ENCODE measurements at places on chromosomes 3 and 15.

DNA sequence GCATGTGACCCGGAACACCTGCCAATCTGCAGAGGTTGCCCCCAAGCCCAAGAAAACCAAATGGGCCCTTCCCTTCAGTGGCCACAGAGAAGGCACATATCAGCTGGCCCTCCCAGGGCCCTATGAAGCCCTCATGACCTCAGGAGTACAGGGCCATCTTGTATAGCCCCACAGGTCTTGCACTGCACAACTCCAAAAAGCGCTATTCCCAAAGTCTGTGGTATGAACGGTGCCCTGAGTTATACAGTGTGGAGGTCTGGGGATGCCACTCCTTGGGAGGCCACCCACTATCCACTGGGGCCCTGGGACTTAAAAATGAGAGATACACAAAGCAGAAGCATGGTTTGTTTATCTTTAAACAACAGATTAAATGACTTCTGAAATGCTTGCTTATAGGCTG lies 61.5 kb downstream of the CAPN7 start:
- DNase-seq = no peak

GRCh38 chr3:61227799-61228198 lies 23.5 kb downstream of the FHIT start:
- DNase-seq = no peak

DNA sequence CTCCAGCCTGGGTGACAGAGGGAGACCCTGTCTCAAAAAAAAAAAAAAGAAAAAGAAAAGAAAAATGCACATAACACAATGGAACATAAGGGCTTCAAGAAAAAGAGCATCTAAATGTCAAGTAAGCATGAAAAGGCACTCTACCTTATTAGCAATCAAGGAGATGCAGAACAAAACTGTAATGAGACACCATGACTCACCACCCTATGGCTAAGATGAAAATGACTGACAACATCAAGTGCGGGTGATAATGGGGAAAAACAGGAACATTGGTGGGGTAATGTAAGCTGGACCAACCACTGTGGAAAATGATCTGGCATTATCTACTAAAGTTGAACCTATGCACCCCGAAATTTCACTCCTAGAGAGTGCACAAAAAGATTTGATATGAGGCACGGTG lies 19.6 kb upstream of the NSMCE3 start:
- DNase-seq = no peak

DNA sequence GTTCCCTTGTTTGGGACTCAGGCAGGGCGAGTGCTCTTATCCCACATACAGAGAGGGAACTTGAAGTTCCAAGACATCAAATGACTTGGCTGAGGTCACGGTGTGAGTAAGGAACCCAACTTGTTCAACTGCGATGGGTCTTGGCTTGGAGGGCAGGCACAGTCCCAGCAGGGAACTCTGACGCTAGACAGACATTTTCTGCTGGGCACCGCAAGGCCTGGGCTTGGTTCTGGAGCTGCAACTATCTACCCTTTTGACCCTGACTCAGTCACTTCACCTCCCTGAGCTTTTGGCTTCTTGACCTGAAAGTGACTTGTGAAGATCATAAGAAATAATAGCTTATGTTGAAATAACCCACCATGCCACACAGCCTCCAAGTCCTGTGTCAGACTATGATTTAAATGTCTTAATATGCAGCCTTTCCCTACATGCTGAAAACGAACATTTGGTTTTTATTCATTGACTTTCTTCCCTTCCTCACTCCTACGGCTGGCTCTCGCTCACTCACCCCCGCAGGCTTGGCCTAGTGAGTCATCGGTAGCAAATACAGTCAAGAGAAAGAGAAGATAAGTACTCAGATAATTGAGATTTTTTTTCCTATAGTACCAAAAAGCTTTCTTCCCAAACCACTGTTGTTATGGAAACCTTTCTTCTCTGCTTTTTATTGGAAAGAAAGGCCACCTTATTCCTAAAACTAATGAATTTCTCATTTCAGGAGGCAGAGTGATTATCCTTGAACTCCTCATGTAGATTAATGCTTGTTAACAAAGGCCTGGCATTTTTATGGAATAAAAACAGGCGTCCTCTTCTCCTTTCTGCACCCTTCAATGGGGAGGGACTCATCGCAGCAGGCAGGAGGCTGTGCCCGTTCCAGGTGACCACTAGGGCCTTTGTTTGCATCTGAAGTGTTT lies 178.4 kb downstream of the ATP10A start:
- no peak for DNase-seq

DNA sequence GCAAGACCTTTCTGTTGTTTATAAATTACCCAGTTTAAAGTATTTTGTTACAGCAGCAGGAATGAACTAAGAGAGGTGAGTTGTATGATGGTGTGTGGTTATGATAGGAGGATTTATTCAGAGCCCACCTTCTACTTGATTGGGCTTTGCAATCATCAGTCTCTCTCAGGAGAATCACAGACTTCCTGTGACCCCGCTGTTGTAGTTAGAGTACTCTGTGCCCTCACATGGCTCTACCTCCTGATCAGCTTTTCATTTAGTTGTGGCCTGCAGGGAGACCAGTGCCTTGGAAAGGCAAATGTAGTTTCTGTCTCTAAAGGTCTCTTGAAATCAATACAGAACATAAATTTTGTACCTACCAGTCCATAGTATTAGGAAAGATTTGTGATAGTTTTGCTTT lies 7.6 kb upstream of the P2RY14 start:
- DNase-seq = no peak

DNA sequence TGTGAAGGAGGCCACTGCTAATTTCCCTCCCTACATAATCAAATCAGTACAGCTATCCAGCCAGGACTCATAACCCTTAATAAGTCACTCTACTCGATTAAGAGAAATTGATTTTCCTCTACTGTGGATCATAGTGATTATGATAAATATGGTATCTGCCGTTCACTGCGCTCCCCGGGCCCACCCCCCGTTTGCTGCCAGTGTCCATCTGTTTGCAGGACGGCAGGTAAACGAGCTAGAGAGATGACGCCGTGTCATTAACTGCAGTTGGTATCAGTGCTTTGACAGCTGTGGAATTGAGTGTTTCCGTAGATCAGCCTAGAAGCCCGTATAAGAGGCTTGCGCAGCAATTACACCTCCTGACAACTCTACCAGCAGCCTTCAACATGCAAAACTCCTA lies 94.9 kb downstream of the ROBO2 start:
- DNase-seq = no peak

DNA sequence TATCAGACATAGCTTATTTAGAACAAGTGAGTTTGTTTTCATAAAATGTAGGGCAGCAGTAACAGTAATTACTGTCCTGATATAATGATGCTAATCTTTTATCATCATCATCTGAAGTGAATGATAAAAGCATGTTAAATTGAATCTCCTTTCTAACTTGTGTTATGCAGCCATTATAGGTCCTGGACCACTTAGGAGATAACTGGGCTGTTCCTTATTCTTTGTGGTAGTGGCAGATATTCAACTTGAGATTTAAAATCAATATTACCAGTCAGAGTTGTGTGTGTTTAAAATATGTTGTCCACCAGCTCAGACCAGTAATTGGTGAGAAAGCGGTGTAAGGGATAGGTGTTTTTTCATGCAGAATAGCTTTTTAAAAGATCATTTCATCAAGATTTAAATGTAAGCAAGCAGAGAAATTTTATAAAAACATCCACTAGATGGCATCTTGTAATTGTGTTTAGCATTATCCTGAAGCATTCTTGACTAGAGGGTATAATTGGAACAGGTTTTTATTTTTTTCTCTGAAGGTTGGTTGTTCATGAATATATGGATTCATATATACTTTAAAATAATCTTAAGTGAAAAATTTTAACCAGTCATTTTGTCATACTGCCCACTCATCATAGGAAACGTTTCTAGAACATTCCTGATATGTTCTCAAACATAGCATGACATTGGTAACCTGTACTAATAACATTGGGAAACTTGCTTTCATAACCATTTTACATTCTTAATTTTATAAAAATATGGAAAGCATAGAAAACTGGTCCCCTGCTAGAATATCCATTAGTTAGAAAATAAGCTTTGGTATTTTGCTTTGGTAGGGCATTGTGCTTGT lies 153.9 kb downstream of the BBX start:
- DNase-seq = no peak

DNA sequence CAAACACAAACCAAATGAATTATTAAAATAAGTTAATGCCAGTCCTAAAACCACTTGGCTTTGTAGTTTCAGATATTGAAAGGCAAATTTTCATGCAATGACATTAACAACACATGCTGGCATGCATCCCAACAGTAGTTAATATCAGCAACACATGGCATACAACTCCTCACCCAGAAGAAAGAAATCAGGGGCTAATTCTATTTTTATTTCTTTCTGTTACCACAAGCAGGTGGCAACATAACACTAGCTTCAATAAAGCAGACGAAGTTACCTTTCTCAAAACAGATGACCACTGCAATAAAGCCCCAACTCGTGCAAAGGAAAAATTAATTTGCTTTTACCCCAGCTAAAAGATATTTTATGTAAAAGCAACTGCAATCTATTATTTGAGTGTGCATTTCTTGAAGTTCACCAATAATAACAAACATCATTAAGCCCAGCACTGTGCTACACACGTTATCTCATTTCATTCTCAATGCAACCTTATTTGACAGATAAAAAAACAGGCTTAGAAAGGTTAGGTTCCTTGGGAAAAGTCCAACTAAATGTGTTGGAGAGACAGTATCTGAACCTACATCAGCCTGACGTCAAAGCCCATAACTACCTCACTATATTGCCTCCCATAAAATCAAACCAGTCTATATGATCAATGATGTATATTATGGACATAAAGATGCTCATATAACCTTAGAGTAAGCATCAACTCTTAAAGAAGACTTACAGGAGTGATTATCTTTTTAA lies 2.8 kb downstream of the TOP2B start:
- DNase-seq = no peak

- DNase-seq = no peak
These were observed 512 bp downstream of the LARP6 start for GRCh38 chr15:70853318-70853972.

- no peak for DNase-seq
These were observed 57.3 kb upstream of the SPRED1 start for GRCh38 chr15:38195191-38195901.

GRCh38 chr15:88982304-88982945 lies 69.2 kb upstream of the MFGE8 start:
- no peak for DNase-seq

- DNase-seq = peak; percentile 85
These were observed 14.4 kb upstream of the TKT start for GRCh38 chr3:53269888-53270880.

DNA sequence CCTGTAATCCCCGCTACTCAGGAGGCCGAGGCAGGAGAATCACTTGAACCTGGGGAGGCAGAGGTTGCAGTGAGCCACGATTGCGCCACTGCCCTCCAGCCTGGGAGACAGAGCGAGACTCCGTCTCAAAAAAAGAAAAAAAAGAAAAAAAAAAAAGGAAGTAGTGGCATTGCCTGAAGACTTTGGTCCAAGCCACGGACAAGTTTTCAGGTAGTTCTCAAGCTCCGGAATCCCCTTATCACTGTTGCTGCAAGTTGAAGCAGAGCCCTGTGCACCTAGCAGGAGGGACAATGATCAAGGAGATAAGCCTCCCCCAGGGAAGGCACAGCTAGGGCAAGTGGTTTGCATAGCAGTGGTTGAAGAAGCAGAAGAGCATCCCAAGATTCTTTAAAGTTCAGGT lies 97.6 kb downstream of the MEX3B start:
- DNase-seq = no peak

GRCh38 chr3:99256788-99257187 lies 355.3 kb upstream of the DCBLD2 start:
- DNase-seq = no peak

GRCh38 chr3:29754346-29754745 lies 473.5 kb downstream of the RBMS3 start:
- DNase-seq = no peak

- DNase-seq = peak; percentile 94
These were observed at the start of gene DLEC1 for GRCh38 chr3:38039101-38039898. DLEC1 (plus strand) TSS chr3:38039208; CDS start chr3:38039226, 18 bp downstream.

DNA sequence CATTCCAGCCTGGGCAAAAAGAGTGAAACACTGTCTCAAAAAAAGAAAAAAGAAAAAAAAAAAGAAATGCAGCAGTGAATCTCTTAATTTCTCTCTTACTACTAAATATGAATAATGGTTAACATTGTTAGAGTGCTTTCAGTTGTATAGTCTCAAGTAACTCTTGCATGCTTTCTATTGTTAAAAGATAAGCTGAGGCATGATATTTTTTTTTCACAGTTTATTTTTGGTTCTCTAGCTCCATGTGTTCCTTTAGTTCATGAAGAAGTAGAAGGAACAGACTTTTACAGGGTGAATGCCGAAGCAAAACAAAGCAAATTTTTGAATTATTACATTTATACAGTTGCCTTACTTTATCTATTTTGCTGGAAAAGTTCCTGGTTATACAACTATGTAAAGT lies 1180.9 kb downstream of the OTOL1 start:
- DNase-seq = no peak

DNA sequence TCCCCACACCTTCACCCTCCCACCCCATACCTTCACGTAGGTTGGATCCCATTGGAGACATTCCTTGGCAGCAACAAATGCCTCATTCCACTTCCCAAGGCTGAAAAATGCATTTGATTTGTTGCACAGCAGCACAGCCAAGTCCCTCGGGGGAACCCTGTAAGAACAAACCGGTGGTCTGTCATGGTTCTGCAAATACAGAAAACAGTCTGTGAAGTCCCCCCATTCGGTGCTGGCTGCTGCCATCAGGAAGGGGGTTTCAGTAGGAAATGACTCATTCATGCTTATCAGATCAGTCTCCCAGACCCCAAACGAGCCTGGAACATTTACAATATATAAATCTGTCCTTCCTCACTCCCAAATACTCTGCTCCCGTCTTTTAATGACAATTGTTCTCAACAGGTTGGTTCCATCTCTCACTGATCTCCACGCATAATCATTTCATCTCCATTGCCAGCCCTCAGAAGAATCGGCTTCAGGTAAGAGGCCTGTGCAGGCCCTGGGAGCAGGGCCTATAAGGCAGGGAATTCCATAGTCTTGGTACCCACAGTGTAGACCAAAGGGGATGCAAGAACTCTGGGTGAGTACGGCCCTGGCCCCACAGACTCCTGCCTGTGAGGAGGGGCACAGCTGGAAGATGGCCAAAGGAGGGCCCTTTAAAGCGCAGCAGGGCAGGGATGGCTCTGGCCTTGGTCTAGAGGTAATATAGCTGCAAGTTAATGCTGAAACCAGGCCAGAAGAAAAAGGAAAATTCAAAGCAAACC lies 41.6 kb downstream of the TRANK1 start:
- peak; percentile 61 for DNase-seq

- peak; percentile 61 for DNase-seq
These were observed 82.8 kb downstream of the SEMA5B start for GRCh38 chr3:122944671-122945161.

- DNase-seq = no peak
These were observed 4.6 kb downstream of the SNX4 start for GRCh38 chr3:125515421-125515820.

GRCh38 chr3:188239035-188239434 lies 85.1 kb downstream of the LPP start:
- DNase-seq = no peak

Measured in spleen (tissue), 13 donors.